NCI-H345 (cell line): ENCODE measurements at places on chromosomes 7 and 10.

- DNase-seq: no peak
These were observed 443.7 kb downstream of the GLRX3 start for GRCh38 chr10:130579913-130580312.

DNA sequence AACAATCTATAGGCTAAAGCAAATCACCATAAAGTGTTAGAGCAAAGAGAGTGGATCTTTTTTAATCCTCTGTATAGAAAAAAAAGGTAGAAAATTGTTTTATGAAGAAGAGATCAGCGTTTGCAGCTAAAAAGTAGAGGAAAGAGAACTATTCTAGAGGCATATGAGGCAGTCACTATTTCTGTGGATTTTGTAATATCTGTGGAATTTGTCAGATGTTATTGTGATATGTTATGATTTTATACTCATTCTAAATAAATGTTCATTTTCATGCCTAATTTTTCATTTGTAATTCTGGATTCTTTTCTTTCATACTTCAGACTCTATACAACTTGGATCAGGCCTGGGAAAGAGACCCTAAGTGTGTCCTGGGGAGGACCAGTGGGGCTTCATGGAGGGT is 295.0 kb upstream of the LYZL1 start:
- DNase-seq: no peak

GRCh38 chr7:151110941-151111645 is 24.8 kb downstream of the AGAP3 start:
- peak; percentile 63 for DNase-seq

- no peak for DNase-seq
These were observed 29.5 kb downstream of the CDC123 start for GRCh38 chr10:12225444-12225843.

GRCh38 chr7:936386-937054 is 18.0 kb downstream of the ADAP1 start:
- DNase-seq: peak; percentile 54

GRCh38 chr7:27032839-27033238 is 63.0 kb downstream of the HOXA1 start:
- peak; percentile 35 for DNase-seq

DNA sequence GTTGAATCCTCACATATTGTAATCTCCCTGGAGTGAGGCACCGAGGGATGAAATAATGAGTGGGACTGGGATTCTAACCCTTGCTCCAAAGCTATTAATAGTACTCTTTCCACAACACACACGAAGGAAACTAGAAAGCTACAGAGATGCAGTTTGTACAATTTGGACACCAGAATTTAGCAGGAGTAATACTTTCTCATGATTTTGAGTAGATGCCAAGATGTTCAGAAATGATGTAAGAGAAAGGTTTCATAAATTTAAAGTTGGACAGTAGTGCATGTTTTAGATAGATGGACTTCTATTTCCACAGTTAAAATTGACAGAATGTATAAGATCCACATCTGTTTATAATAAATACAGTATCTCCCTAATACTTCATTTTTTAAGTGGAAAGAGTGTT is 46.5 kb downstream of the PRR15 start:
- DNase-seq: no peak

- DNase-seq: no peak
These were observed at the start of gene EPHB4 for GRCh38 chr7:100827330-100828226. Gene EPHB4, minus strand, starts transcription at chr7:100827523. Its CDS starts 493 bp downstream, at chr7:100827030.
